ENCODE measurements at places on chromosomes 4 and X. TPM values are rescaled to one million over a fixed set of nuclear protein-coding genes. Genes with fewer than 3 reads are reported as not detected.

ASB11 gene
- not detected for total RNA-seq

SPACA5 gene
- not detected for total RNA-seq

TEX11 gene
- total RNA-seq: not detected

- DNase-seq: peak; percentile 57
Measured at GRCh38 chrX:53081925-53082772, at the start of gene TSPYL2. Gene TSPYL2, plus strand, starts transcription at chrX:53082367. Its CDS starts 132 bp downstream, at chrX:53082499.

DNA sequence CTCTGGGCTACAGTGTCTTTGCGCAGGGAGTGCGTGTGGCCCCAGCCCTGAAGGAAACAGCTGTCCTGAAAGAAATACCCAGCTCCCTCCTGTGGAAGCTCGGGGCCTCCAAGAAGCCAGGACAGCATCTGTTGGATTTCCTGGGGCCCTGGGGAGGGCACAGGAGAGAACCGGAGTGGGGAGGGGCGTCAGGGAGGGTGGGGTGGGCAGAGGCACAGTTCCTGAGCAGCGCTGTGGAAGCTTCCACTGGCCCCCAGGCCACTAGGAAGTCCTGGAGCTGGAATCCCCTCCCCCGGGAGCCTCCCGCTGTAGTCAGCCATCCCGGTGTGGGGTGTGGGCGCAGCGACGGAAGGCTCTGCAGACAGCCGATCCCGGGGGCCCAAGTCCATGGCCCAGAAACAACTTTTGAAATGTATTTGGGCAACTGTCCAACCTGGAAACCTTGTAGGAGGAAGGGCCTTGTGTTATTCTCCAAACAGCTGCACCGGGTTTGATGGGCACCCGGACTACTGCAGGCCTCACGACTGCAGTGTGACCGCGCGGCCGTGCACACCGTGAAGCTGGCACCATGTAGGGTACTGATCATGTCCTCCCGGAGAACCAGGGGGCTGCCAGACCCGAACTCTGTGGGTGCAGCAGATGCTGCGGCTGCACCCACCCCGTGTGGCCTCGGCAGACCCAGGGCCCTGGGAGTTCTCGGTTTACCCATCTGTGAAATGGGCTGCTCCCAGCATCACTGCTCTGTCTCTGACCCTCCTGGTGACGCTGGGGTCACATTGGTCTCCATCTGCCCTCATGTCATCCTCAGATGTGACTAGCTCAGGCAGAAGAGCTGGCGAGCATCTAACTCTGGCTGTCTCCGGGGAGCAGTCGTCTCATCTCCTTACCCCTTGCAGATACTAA is 68.5 kb upstream of the HMX1 start:
- DNase-seq: no peak

DNA sequence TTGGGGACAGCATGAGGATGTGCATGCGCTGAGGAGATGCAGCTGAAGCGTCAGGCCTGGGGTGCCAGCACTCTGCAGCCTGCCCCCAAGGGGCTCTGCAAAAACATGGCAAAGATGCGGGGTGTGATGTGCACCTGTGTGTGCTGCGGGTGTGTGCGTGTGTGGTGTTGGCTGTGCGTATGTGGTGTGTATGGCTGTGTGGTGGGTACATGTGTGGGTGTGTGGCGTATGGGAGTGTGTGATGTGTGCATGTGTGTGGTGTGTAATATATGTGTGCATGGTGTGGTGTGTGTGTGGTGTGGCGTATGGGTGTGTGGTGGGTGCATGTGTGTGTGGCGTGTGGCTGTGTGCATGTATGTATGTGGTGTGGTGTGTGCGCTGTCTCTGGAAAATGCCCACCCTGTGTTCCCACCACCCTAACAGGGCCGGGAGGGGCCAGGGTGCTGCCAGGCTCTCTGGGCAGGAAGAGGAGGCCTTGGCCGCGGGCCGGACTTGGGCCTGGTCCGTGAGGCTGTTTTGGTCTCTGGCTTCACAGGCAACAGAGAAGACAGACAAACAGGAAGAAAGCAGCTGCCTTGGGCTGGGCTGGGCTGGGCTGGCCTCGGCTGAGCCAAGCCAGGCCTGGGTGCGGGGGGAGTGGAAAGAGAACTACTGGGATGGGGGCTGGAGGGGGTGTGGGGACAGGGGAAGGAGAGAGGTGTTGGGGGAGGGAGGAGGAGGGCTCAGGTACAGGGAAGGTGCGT is 1.1 kb upstream of the AVPR2 start:
- DNase-seq: no peak

GRCh38 chrX:38881727-38882126 is 80.5 kb downstream of the MID1IP1 start:
- no peak for DNase-seq

DNA sequence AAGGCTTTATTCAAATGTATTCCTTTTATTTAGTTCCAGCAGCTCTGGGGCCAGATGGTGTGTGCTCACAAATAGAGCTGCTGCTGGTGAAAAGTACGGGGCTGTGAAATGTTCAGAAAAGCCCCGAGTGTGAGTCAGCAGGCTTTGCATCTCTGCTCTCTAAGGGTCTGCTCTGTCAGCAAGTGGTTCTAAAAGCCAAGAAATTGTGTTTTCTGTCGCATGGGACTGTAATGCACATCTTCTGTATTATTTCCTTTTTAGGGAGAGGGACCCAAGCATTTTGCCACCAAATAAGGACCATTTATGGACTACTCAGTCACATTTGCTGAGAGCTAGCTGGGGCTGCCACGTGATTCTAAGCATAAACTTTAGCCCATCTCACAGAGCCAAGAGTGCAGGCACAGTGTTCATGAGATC is 82.9 kb upstream of the NHS start:
- DNase-seq: no peak

DNA sequence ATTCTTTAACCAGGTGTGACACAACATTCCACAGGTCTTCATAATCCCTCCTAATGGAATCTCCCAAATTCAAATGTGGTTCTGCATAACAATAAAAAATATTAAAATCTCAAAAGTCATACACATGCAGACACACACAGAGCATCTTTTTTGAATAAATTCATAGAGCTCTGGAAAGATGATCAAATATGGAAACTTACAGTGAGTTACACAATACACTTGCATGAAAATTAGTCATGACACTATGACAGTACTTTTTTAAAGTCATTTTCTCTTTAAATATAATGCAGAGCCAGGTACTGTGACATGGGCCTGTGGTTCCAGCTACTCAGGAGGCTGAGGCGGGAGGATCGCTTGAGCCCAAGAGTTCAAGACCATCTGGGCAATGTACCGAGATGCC is 38.9 kb downstream of the DDX60L start:
- no peak for DNase-seq

DNA sequence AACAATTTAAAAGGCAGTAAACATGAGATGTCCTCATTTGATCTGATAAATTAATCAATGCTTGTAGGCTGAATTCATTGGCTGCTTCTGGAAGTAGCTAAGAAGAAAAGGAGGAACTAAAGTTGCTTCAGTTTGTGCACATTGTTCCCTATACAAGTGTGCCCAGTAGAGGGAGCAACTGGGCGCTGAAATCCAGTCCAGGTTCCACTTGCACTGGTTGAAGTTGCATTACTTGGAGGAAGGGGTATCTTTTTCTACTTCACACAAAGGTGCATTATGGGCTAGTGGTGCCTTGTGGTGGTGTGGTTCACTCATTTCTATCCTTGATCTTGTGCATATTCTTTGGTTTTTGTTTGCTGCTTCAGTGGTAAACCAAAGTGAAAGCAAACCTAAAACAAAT is 67.9 kb upstream of the SOX3 start:
- DNase-seq: no peak

Data from esophagus squamous epithelium (tissue), 5 donors.